ENCODE measurements at places on chromosomes 4 and X. TPM values are rescaled to one million over a fixed set of nuclear protein-coding genes. Genes with fewer than 3 reads are reported as not detected.
A peak's percentile ranks its signal among the peaks of the same experiment; 100 is the strongest.

DNA sequence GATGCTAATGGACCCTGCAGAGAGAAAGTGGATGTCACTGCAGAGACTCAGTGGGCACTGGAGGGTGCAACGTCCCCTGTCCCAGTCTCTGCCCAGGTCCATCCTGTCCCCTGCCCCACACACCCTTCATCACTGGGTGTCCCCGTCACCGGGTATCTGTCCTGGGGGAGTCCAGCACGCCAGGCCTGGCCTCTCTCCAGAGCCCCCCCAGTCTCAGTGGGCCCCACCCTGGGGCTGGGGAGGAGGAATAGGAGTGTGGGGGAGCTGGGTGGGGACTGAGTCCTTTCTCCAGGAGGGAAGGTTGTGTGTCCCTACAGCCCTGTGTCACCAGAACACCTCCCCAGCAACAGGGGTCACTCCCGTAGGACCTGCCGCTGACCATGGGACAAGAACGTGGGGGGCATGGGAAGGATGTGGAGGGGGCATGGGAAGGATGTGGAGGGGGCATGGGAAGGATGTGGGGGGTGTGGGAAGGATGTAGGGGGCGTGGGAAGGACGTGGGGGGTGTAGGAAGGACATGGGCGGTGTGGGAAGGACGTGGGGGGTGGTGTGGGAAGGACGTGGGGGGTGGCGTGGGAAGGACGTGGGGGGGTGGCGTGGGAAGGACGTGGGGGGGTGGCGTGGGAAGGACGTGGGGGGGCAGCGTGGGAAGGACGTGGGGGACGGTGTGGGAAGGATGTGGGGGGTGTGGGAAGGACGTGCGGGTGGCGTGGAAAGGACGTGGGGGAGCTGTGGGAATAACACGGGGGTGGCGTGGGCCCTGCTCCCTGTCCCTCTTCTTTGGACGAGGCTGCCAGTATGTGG is 21.0 kb upstream of the SPON2 start:
- no peak overlapping the region for H3K27ac ChIP-seq
- no peak overlapping the region for H3K4me3 ChIP-seq
- no peaks in the 10 kb centered on the region for H3K27me3 ChIP-seq
- H3K4me1 ChIP-seq: peaks cover 2% of the 10 kb centered on the region
- H3K36me3 ChIP-seq: no peaks in the 10 kb centered on the region

- H3K4me1 ChIP-seq: no peaks in the 10 kb centered on the region
- H3K36me3 ChIP-seq: no peaks in the 10 kb centered on the region
- no peak overlapping the region for H3K4me3 ChIP-seq
These were observed 32.2 kb downstream of the EDNRA start for GRCh38 chr4:147513091-147513490.

GRCh38 chr4:105944540-105944939 is 49.3 kb downstream of the NPNT start:
- H3K36me3 ChIP-seq: no peaks in the 10 kb centered on the region
- no peaks in the 10 kb centered on the region for H3K27me3 ChIP-seq
- H3K4me3 ChIP-seq: no peak overlapping the region
- no peak overlapping the region for H3K27ac ChIP-seq
- H3K4me1 ChIP-seq: no peaks in the 10 kb centered on the region

DNA sequence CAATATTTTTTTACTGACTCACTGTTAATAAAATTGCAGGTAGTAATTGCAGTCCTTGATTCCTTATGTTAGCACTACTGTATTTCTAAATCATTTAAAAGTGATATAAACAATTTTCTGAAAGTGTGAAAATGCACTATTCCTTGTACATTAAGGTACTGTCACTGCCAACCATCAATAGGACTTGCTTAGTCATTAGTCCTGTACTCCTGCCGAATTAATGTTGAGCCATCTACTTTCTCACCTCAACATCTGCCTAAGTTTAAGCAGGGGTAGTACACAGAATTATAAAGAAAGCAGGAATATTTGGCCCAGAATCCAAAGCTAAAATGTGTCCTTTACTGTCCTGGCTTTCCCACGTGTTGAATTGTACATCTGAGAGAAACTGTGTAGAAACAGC is 87.0 kb upstream of the TRPC3 start:
- H3K27me3 ChIP-seq: peaks cover 19% of the 10 kb centered on the region
- no peaks in the 10 kb centered on the region for H3K4me1 ChIP-seq
- no peak overlapping the region for H3K4me3 ChIP-seq
- H3K36me3 ChIP-seq: no peaks in the 10 kb centered on the region

GRCh38 chrX:11899091-11899490 is 141.1 kb downstream of the MSL3 start:
- H3K4me1 ChIP-seq: no peaks in the 10 kb centered on the region
- DNase-seq: no peak
- no peaks in the 10 kb centered on the region for H3K27me3 ChIP-seq
- H3K4me3 ChIP-seq: no peak overlapping the region
- no peaks in the 10 kb centered on the region for H3K36me3 ChIP-seq
- no peak overlapping the region for H3K27ac ChIP-seq

DNA sequence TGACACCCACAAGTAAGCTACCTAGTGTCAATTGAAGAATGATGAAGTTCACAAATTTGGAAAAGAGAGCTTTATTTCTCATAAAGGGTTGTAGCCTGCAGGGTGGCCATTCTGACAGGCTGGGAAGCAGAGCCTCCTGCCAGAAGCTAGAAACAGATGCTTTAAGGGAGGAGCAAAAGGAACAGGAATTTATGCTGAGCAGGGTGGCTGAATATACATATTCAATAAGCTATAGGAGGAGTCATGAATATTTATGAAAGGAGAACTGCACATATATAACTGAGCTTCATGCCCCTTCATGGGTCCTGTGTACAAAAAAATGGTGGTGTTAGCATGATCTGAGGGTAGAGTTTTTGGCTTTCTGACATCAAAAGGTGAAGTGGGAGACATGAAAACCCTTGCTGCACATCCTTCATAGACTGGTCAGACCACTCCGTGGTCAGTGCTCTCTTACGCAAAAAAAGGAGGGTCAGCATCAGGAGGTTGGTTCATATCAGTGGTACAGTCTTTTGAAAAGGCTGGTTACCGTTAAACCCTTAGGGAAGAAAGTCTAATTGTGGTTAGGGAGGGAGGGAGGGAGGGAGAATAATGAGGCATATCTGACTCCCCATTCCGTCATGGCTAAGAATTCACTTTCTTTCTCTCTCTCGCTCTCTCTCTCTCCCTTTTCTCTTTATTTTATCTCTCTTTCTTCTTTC is 121.4 kb downstream of the LUZP4 start:
- H3K4me1 ChIP-seq: no peaks in the 10 kb centered on the region
- no peak for DNase-seq
- H3K4me3 ChIP-seq: no peak overlapping the region
- H3K27ac ChIP-seq: no peak overlapping the region
- no peaks in the 10 kb centered on the region for H3K27me3 ChIP-seq

DNA sequence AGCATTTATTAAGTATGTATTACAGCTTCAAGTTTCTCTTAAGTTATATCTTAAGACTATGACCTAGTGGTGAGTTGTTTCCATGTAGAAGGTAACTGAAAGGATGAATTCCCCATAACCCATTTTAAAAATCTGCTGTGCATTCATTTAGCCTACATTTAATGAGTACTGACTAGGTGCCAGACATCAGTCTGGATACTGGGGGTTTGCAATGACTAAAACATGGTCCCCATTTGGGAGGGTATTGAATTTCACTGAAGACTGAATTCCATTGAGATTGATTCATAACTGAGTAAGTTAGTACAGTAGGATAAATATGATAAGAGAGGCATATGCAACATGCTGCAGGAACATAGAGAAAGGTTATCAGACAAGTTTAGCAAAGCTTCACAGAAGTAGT is 241.5 kb downstream of the FRAS1 start:
- H3K27ac ChIP-seq: no peak overlapping the region
- no peaks in the 10 kb centered on the region for H3K27me3 ChIP-seq
- peaks cover 10% of the 10 kb centered on the region for H3K4me1 ChIP-seq
- DNase-seq: no peak

- no peaks in the 10 kb centered on the region for H3K27me3 ChIP-seq
- H3K36me3 ChIP-seq: no peaks in the 10 kb centered on the region
- DNase-seq: no peak
- H3K4me3 ChIP-seq: no peak overlapping the region
These were observed 107.6 kb downstream of the GASK1B start for GRCh38 chr4:158065176-158065575.

DNA sequence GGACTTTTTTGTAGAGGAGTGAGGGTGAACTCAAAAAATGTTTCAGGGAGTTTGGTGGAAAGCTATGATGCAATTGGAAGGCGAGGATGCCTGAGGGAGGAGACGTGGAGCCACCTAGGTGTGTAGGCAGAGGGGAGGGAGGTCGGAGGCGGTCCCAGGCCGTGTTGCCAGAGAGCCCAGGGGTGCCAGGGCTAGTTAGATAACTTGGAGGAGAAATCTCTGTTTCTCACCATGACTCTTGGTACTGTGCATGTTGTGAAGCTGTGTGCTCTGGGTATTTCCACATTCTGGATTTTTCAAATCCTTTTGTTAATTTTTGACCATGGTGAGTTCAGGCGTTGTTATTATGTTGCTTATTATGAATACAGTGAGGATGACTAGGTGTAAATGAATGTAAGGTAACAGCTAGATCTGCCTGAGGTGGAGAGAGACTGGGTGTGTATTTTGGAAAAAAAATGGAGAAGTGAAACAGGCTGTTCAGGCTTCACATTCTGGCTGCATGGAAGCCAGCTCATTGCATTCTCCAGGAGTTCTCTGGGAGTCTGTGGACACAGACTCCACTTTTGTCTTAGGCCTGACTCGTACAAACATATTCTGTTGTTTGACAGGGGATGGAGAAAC is 4.5 kb downstream of the RAB9A start:
- no peaks in the 10 kb centered on the region for H3K27me3 ChIP-seq
- peak overlapping the region; percentile 49 for H3K4me3 ChIP-seq
- peaks cover 15% of the 10 kb centered on the region for H3K36me3 ChIP-seq
- peaks cover 81% of the 10 kb centered on the region for H3K4me1 ChIP-seq
- no peak for DNase-seq

DNA sequence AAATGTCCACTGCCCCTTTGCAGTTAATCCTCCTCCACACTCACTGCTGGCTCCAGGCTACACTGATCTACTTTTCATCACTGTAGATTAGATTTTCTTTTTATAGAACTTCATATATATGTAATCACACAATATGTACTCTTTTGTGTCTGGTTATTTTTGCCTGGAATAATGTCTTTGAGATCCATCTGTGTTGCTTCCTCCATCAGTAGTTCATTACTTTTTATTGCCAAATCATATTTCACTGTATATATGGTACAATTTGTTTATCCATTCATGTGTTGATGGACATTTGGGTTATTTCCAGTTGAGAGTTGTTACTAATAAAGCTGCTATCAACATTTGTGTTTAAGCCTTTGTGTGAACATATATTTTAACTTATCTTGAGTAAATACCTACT is 126.4 kb upstream of the SMIM10 start:
- H3K27me3 ChIP-seq: no peaks in the 10 kb centered on the region
- no peaks in the 10 kb centered on the region for H3K36me3 ChIP-seq
- H3K4me3 ChIP-seq: no peak overlapping the region
- H3K4me1 ChIP-seq: no peaks in the 10 kb centered on the region

DNA sequence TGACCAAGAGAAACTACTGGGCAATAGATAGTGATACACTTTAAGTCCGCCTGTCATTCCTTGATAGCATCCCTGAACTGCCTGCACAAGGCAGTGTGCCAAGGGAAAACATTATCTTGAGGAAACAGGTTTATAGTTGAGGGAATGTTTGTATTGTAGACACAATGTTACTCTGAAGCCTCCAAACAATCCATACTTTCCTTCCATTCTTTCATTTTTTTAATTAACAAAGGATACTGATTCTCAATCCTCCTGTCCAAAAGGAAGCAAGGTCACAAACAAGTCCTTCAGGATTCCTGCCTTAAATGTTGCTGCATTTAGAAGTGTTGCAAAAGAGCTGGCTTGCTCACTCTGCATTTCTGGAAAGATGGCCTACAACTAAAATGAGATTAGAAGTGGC is 61.7 kb upstream of the PRSS48 start:
- no peaks in the 10 kb centered on the region for H3K4me1 ChIP-seq
- no peak for DNase-seq
- H3K27ac ChIP-seq: no peak overlapping the region
- no peak overlapping the region for H3K4me3 ChIP-seq

- no peak for DNase-seq
- no peak overlapping the region for H3K27ac ChIP-seq
- H3K4me3 ChIP-seq: no peak overlapping the region
- peaks cover 2% of the 10 kb centered on the region for H3K27me3 ChIP-seq
- no peaks in the 10 kb centered on the region for H3K4me1 ChIP-seq
- no peaks in the 10 kb centered on the region for H3K36me3 ChIP-seq
These were observed 240.6 kb downstream of the AFAP1 start for GRCh38 chr4:7699031-7699430.

GRCh38 chr4:175531405-175532091 is 280.5 kb downstream of the GPM6A start:
- H3K27ac ChIP-seq: no peak overlapping the region
- H3K4me1 ChIP-seq: no peaks in the 10 kb centered on the region
- no peaks in the 10 kb centered on the region for H3K36me3 ChIP-seq
- no peaks in the 10 kb centered on the region for H3K27me3 ChIP-seq

GRCh38 chrX:1466232-1466661 is 13.5 kb upstream of the ASMTL start:
- H3K4me1 ChIP-seq: peaks cover 89% of the 10 kb centered on the region
- H3K27me3 ChIP-seq: no peaks in the 10 kb centered on the region
- DNase-seq: peak; percentile 16
- no peak overlapping the region for H3K27ac ChIP-seq

- no peaks in the 10 kb centered on the region for H3K36me3 ChIP-seq
- no peak overlapping the region for H3K4me3 ChIP-seq
- DNase-seq: no peak
- H3K27me3 ChIP-seq: no peaks in the 10 kb centered on the region
- no peak overlapping the region for H3K27ac ChIP-seq
These were observed 64.7 kb upstream of the UXT start for GRCh38 chrX:47723689-47724088.

- no peak overlapping the region for H3K4me3 ChIP-seq
- H3K36me3 ChIP-seq: no peaks in the 10 kb centered on the region
- no peaks in the 10 kb centered on the region for H3K27me3 ChIP-seq
These were observed 234.7 kb upstream of the DIAPH2 start for GRCh38 chrX:96449896-96450295.

DNA sequence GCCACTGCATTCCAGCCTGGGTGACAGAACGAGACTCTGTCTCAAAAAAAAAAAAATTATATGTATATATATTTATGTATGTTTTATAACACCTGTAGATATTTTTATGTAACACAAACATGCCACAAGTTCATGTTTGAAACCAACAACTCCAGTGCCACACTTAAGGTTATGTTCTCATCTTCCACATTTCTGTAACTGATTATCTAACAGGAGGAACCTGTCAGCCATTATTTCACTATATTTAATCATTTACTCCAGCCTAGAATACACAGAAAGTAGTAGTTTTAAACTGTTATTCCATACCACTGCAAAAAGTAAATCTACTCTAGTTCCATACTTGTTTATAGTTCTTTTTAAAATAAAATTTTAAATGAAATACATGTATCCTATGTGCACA is 32.3 kb downstream of the MCUB start:
- H3K4me1 ChIP-seq: peaks cover 31% of the 10 kb centered on the region
- no peak overlapping the region for H3K27ac ChIP-seq
- H3K36me3 ChIP-seq: peaks cover 3% of the 10 kb centered on the region
- no peak for DNase-seq
- no peak overlapping the region for H3K4me3 ChIP-seq
- H3K27me3 ChIP-seq: no peaks in the 10 kb centered on the region

Gene IQSEC2
- total RNA-seq: 0.53 TPM

Gene CENPVL3
- not detected for total RNA-seq

Gene ZFP42
- total RNA-seq: not detected

Gene STK32B
- not detected for total RNA-seq

Gene CCNA2
- total RNA-seq: 2.0 TPM

Gene HTRA3
- total RNA-seq: not detected

Gene ATP8A1
- total RNA-seq: 35.6 TPM

Gene CXXC4
- total RNA-seq: not detected

Gene TMEM150C
- not detected for total RNA-seq

Gene RAB40A
- total RNA-seq: 0.11 TPM

Gene FGF5
- not detected for total RNA-seq

Gene FAM9C
- total RNA-seq: not detected
